ENCODE measurements at places on chromosomes 7 and 10.

DNA sequence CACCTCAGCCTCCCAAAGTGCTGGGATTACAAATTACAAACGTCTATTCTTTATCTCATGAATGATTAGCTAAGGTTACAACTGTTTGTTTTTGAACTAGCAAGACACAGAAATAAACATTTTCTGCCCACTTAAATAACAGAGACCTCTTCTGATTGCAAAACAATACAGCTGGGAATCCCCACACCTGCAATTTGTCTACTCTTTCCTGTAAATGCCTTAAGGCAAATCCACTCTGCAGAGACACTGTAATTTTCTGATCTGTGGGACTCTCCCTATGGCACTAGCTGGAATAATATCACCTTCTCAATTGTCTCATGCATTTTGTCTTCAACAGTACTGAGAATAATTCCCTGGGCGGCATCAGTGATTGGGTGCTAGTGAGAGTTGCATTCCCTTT, 149.3 kb upstream of the FAM3C start:
- DNase-seq: no peak

DNA sequence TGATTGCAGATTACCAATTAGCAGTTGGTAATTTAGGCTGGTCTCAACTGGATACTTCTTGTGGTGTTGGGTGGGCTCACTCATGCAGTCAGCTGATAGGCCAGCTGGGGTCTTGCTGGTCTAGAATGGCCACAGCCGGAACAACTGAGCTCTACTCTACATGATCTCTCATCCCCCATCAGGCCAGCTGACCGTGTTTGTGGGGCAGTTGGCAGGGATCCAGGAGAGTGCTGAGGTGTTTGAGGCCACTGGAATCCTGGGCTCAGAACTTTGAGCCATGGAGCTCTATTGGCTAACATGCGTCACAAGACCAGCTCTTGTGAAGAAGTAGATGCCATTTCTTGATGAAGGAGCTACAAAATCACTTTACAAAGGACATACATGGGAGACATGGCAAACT, 242.4 kb downstream of the GFRA1 start:
- no peak for DNase-seq

GRCh38 chr7:115146148-115146547, 224.3 kb downstream of the MDFIC start:
- no peak for DNase-seq

DNA sequence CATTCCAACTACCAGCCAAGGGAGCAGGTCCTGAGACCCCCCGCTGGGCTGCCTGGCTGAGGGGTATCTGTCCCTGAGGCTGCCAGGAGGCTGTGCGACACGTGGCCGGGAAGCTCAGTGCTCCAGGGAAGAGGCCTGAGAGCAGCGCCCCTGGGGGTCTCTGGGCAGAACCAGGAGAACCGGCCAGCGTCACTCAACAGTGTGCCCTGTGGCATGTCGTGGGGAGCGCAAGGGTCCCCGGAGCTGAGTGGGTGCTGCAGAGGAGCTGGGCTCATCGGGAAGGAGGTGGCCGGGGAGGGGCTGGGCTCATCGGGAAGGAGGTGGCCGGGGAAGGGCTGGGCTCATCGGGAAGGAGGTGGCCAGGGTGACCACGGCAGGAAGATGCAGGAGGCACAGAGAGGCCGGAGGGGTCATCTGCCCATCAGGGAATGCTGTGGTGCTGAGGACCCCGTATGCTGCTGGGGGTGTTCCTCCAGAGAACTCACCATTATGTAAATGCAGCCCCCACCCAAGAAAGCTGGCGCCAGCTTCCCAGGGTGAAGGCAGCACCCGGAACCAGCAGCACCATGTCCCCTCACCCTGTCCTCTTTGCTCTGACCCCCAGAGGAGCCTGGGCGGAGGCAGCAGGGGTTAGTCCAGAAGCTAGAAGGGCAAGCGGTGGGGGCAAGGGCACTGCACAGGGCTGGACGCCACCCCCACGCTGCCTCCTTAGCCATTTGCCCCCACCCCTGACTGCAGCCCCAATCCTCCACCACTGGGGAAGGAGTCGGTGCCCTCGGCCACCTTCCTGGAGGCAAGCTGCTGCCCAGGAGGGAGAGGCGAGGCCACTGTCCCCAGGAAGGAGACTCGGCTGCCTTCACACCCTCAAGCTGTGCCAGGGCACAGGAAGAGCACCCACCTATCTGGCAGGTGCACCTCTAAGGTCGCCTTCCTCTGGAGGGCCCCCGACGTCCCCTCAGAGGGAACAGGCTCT, 33.3 kb downstream of the CALML3 start:
- DNase-seq: no peak

DNA sequence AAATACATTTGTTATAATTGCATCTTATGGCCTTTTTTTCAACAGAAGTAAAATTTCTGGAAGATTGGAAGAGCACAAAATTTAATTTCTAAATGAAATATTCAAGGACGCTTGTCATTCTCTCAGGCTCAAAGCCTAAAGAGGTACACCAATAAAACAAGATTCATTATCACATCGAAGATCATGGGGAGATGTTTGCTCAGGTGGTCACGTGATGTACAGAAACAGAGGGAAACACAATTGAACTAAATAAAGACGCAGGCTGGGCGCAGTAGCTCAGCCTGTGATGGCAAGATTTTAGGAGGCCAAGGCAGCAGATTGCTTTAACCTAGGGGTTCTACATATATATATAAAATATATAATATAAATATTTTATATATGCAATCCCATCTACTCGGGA, 37.3 kb upstream of the TMEM254 start:
- no peak for DNase-seq

GRCh38 chr7:937856-938484, 16.5 kb downstream of the ADAP1 start:
- DNase-seq: peak; percentile 47

GRCh38 chr10:86688398-86688921, 20.1 kb downstream of the LDB3 start:
- DNase-seq: peak; percentile 81

- no peak for DNase-seq
These were observed 20.5 kb upstream of the MLXIPL start for GRCh38 chr7:73644688-73645286.

DNA sequence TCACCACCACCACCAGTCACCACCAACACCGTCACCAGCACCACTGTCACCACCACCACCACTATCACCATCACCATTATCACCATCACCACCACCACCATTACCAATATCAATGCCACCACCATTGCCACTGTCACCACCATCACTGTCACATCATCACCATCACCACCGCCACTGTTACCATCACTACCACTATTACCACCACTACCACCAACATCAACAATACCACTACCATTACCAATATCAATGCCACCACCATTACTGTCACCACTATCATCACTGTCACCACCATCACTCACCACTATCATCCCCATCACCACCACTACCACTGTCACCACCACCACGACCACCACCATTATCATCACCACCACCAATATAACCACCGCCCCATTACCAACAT, 14.0 kb upstream of the DENND2A start:
- peak; percentile 17 for DNase-seq

- no peak for DNase-seq
These were observed 989 bp downstream of the ERLIN1 start for GRCh38 chr10:100184840-100185239.

- DNase-seq: no peak
These were observed 231.6 kb downstream of the TEX36 start for GRCh38 chr10:125451319-125451718.

DNA sequence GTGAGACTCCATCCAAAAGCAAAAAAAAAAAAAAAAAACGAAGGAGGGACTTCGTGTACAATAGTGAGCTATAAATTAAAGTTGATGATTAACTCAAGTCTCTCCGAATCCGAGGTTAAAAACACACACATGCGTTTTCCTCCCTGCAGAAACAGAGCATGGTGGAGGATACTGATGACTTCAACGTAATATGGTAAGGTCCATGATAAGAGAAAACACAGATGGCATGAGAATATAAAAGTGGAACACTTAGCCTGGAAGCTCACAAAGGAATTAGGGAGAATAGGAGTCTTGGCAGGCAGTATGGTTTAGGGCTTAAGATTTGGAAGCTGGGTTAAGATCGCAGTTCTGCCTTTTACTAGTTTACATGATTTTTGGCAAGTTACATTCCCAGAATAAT, 20.1 kb upstream of the GSTK1 start:
- no peak for DNase-seq

DNA sequence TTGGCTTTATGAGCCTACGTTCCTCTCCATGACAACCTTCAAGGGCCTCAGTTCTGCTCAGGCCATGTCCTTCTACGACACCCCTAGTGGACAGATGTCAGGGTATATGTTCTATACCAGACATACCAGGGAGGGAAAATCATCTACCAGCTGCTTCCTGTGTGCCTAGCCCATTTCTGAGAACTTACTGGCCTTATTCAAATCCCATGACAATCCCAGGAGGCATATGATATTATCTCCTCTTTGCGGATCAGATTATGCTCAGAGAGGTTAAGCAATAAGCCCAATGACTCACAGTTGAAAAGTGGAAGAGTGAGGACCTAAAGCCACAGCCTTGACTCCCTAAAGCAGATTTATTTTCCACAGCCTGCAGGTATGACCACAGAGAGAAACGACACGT, 139.3 kb downstream of the GLI3 start:
- no peak for DNase-seq

GRCh38 chr7:123319911-123320310, 120.1 kb upstream of the SLC13A1 start:
- DNase-seq: no peak

DNA sequence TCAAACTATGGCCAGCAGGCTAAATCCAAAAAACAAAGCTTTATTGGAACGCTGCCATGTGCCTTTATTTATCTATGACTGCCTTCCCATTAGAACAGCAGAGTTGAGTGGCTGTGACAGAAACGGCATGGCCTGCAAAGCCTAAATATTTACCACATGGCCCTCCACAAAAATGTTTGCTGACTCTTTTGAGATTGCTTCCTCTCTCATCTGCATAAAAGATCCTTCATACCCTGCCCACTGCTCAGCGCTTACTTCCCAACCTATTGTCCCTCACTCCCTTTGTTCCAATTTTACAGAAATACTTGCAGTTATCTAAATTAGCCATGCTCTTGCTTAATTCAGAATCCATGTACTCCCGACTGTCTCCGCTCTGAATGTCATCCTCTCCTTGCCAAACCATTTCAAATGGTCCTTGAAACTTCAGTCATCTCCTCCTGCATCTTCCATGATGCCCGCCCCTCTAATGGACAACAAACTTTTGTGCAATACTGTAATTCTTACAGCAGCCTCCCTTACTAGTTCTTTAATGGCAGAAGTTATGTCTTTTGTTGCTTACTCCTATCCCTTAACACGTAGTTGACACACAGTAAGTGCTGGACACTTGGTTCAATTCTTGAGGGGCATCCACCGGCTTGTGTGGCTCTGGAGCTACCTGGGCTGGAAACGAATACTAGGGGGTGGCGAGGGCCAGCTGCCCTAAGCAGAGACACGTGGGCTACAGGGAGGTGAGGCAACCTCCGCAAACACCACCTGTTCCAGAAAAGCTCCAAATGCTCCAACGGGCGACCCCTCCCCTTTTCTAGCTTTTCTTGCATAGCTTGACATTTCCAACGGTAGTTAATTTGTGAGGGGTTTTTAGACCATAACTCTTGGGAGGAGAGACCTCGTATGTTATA, 832 bp downstream of the XRCC2 start:
- DNase-seq: peak; percentile 62

- DNase-seq: no peak
These were observed 11.3 kb upstream of the TAS2R40 start for GRCh38 chr7:143210541-143210940.

GRCh38 chr10:11163780-11164550, 146.3 kb downstream of the CELF2 start:
- no peak for DNase-seq

DNA sequence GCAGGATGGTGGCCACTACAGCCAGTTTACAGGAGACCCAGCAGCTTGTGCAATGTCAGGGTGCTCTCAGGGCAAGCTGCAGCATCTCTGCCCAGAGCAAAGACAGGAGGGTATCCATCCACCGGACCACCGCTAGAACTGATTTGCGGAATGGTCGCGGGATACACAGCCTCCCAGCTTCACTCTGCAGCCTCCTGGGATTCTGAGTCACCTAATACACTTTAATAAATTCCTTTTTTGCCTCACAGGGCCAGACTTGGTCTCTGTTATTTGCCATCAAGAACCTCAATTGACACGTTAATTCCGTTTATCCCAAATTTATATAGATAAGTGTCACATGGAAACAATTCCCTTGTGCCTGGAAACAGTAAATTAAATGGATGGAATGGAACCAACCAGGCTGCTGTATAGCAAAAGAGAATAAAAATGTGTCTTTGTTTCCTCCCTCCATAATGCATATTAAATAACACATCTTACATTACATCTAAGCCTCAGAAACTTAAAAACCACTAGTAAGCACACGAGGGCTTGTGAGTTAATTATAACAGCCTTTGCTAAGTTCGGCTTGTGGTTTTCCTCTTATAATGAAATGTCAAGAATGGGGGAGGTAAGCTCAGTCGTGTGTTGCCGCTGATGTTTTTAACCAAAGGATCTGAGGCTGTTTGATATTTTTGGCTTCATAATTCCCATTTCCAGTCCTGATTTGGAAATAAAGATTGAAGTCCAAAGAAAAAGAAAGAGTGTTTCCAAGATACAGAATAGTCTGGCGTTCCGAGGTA, 52.1 kb downstream of the ADRB1 start:
- DNase-seq: no peak

GRCh38 chr10:25828475-25828874, 105.6 kb upstream of the MYO3A start:
- no peak for DNase-seq

- DNase-seq: no peak
These were observed 3.3 kb upstream of the NPTX2 start for GRCh38 chr7:98613601-98614425.

- DNase-seq: no peak
These were observed 466.9 kb downstream of the PTPRN2 start for GRCh38 chr7:158120716-158121115.

DNA sequence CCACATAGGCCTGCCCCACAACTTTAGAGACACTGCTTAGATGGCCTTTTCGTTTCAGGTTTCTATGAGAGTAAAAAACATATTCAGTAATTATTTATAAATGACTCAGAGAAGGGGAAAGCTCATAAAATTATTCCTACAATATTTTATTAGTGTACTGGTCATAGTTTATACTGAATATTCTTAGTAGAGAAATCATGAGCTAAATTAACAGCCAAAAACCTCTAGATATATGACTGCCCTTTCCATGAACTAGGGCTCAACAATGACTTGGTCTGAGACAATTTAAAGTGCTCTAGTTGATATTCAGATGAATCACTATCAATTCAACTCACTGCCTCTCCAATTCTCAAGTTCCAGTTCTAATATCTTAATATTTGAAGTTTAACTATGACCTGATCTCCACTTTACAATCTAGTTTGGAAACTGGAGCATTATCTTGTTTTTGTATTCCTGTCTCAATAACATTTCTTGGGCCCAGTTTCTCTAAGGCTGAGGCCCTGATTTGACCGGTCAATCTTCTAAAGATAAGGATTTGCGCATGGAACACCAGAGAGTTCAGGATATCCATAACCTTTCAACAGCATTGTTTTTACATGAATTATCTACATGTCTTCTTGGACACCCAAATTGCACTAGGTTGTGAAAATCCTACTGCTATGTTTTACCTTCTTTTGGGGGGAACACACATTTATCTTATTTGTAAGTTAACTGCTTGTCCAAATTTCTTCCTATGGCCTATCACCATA, 141.6 kb downstream of the DGKB start:
- no peak for DNase-seq

- no peak for DNase-seq
These were observed 250.7 kb upstream of the ZNF32 start for GRCh38 chr10:43899224-43899959.

- DNase-seq: no peak
These were observed 108.3 kb upstream of the CDK6 start for GRCh38 chr7:92944633-92945032.

- no peak for DNase-seq
These were observed 26.3 kb upstream of the ADGRA1 start for GRCh38 chr10:133061296-133062038.

GRCh38 chr10:31146491-31147209, 115.0 kb upstream of the ZNF438 start:
- DNase-seq: no peak
